ENCODE measurements at places on chromosomes 3 and 15. TPM values are rescaled to one million over a fixed set of nuclear protein-coding genes. Genes with fewer than 3 reads are reported as not detected.

Gene GMNC
- not detected for total RNA-seq

Gene ACKR4
- not detected for total RNA-seq

Gene LYSMD2
- total RNA-seq: 21.9 TPM

Gene MAP1A
- total RNA-seq: 5.6 TPM

Gene PATL2
- total RNA-seq: 29.6 TPM

Gene P3H2
- total RNA-seq: not detected

Gene LMCD1
- 1.2 TPM for total RNA-seq

Gene BSN
- 0.34 TPM for total RNA-seq

Gene ONECUT1
- total RNA-seq: not detected

Gene LNP1
- 1.4 TPM for total RNA-seq

Gene SMCO1
- total RNA-seq: 0.13 TPM

Gene ANKUB1
- not detected for total RNA-seq

Gene PLA2G4E
- not detected for total RNA-seq

Gene KBTBD8
- 12.9 TPM for total RNA-seq

Gene ARHGEF26
- 0.08 TPM for total RNA-seq

Gene MKRN2
- 21.0 TPM for total RNA-seq

Gene MAGI1
- not detected for total RNA-seq

Gene GOLGA6L7
- not detected for total RNA-seq

Gene LTF
- total RNA-seq: not detected

Gene LOXL1
- total RNA-seq: 8.4 TPM

Gene AP2M1
- 231 TPM for total RNA-seq

Gene ENTPD3
- not detected for total RNA-seq

Gene GLDN
- total RNA-seq: not detected

Gene CSTA
- not detected for total RNA-seq

Gene RARB
- total RNA-seq: not detected

Gene SENP8
- 1.6 TPM for total RNA-seq

Gene ITGB5
- total RNA-seq: not detected

Gene NLGN1
- not detected for total RNA-seq

Gene PPP1R14D
- total RNA-seq: not detected

Gene NANOGP8
- not detected for total RNA-seq

Gene LRTM1
- total RNA-seq: not detected

Gene CD80
- 20.2 TPM for total RNA-seq

Gene CHRNB4
- not detected for total RNA-seq

Gene SLC9C1
- not detected for total RNA-seq

Gene TEX9
- total RNA-seq: not detected

Gene GCSAM
- 5.6 TPM for total RNA-seq

Gene CCR9
- total RNA-seq: not detected

Gene C3orf18
- 58.5 TPM for total RNA-seq

Gene TRIM59
- 51.2 TPM for total RNA-seq

Gene FGD5
- 0.32 TPM for total RNA-seq

Gene CP
- total RNA-seq: not detected

Gene UBAP1L
- total RNA-seq: 4.2 TPM

Gene RUVBL1
- total RNA-seq: 57.4 TPM

Gene PLIN1
- total RNA-seq: not detected

Gene GOLGA6B
- not detected for total RNA-seq

Gene IQCF5
- not detected for total RNA-seq
